Tibial nerve (tissue), 4 donors: ENCODE measurements at places on chromosomes 1 and 21.

- DNase-seq: no peak
These were observed 7.5 kb downstream of the CLDN14 start for GRCh38 chr21:36472377-36472776.

- DNase-seq: no peak
These were observed 38.6 kb downstream of the ABL2 start for GRCh38 chr1:179190861-179191260.

DNA sequence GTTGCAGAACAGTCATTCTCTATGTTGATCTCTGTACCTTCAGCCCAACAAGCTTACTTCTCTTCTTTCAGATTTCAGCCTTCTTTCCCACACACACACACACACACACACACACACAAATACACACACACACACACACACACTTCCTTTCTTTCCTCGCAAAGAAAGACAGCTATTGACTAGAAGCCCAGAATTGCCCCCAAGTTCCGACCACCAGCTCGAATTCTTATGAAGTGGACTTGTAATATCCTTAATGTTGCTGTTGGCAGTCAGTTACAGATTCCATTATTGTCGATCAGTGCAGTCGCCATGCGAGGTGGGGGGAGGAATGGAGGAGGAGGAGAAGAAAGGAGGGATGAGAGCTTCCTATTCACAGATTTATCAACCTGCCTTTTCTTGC, 125.5 kb downstream of the CLEC20A start:
- no peak for DNase-seq

- no peak for DNase-seq
These were observed at the start of gene CLDN19 for GRCh38 chr1:42739753-42740700. TSS of gene CLDN19 (minus strand) at chr1:42740236. CDS start at chr1:42740063, 173 bp downstream.

GRCh38 chr1:75985827-75986226, 53.6 kb upstream of the ASB17 start:
- DNase-seq: no peak

DNA sequence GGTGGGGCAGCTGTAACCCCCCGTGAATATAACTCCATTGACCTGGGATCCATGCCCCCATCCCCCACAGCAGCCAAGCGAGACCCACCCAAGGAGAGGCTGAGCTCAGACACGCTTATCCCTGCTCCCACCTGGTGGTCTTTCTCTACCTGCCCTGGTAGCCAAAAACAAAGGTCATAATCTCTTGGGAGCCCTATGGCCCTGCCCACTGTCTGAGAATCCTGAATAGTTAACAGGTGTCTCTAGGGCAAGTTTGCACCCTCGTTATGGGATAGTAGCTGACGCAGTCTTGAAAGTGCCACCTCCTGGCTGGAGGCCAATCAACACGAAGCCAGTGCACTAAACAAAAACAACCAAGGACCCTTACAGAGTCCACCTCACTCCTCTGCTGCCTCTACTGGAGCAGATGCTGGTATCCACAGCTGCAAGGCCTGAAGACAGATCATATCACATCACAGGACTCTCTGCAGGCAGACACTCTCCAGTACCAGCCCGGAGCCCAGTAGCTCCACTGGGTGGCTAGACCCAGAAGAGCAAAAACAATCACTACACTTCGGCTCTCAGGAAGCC, 134.3 kb upstream of the C1orf174 start:
- DNase-seq: no peak

DNA sequence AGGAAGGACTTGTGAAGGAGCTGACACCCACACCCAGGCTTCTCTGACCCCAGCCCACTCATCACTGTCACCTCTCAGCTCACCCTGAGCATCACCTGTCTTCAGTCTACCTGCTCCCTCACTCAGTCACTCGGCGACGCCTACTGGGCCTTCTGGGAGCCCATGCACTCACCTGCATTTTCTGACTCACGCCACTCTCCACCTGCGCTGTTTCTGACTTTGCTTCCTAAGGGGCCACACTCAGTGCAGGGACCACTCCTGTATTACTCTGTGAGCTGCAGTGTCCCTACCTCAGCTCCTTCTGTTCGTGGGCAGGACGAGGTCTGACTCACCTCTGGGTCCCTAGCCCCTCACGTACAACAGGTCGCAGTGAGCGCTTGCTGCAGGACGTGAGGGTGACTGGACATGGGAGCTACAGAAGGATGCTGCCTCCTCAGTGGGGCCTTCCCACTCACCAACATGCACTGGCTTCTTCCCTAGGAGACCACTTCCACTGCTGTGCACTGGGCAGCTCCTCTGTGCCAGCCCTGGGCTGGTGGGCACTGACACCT, 102.3 kb downstream of the GLIS1 start:
- DNase-seq: no peak
